ENCODE measurements at places on chromosomes 3 and 15.

GRCh38 chr15:42736178-42736792 lies 643 bp downstream of the CDAN1 start:
- no peak for DNase-seq

DNA sequence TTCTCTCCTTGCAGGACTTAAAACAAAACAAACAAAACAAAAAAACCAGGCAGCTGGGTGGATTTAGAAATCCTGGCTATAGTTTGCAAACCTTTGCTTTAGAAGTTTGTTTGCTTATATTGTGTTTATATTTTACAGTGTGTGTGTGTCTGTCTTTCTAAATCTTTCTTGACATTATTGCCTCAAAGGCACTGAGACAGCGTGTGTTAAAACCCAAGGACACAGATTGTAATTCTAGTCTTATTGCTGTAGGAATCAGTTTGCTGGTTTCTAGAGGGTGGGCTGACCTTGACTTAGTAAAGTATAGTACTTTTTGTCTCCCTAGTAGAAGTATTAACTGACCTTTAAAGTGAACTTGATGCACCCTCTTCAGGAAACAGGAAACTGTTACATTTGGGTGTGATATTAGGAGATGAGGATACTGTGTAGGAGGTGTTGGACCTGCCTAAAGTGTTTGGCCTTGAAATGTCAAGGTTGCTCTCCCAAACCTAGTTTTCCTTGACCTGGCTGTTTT lies 71.0 kb downstream of the TCF12 start:
- peak; percentile 13 for DNase-seq

DNA sequence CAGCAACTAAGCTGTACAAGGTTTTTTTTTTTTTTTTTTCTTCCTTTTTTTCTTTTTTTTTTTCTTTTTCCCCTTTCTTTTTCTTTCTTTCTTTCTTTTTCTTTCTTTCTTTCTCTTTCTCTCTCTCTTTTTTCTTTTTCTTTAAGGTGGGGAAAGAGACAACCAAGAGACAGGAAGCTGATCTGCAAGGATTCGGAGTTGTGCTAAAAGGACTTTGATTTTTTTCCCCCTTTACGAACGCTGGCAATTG lies 148 bp downstream of the RBMS3 start:
- no peak for DNase-seq

DNA sequence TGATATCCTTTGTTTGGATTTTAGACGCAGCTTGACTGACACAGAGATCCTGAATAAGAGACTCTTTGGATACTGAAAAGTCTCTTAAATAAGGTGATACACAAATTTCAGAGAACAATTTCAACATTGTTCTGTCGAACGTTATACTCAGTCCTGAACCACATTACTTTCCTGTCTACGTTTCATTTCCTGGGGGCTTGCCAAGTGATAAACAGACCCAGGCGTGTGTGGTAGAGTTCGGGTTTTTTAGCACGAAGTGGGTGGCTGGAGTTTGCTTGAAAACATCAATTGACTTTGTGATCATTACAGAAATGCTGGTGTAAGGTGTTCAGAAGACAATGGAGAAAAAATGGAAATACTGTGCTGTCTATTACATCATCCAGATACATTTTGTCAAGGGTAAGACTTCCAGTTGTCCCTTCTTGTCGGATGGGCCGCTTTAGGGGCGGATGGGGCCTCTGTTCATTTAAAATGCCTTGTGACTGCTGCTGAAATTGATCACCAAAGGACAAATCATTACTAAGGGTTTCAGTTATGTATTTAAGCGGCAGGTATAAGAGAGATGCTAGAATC lies at the start of gene CD96:
Gene CD96 (plus strand): TSS at position 287 of the 573 bp plus-strand sequence. CDS start 52 bp downstream, at position 339.
- DNase-seq, result no peak

DNA sequence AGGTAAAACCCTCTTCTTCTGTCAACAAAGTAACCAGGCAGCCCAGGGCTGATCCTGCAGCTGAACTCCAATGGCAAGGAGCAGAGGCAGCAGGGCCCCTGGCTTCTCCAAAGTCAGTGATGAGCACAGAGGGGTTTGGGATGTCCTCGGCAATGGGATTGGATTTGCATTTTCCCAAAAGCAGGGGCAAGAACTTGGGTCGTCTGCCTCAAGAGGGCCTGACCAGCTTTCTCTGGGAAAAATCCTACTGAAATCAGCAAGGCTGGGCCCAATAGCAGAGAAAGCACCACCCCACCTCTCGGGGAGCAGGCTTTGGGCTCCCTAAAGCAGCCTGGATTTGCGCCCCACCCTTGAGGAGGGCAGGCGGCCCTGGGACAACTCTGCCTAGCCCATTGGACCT lies 210.0 kb upstream of the IGF1R start:
- no peak for DNase-seq

All from inflammatory macrophage (primary cell).